Suprapubic skin (tissue), 4 donors: ENCODE measurements at places on chromosomes 11 and 22.

DNA sequence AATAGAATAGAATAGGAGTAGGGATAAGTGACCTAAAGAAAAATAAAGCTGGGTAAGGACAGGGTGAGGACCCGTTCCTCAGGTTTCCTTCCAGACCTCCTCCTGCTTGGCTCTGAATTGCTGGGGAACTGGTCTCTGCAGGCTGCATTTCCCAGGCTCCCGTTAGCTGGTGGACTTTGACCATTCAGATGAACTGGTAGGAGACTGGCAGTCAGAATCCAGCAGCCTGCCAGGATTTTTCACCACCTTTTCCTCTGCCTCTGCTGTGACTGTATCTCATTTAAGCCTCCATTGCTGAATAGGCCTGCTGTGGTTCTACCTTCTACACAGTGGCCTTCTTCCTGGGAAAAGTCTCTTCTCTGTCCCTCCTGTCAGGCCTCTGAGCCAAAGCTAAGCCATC is 24.6 kb upstream of the SMPD1 start:
- no peak for DNase-seq

DNA sequence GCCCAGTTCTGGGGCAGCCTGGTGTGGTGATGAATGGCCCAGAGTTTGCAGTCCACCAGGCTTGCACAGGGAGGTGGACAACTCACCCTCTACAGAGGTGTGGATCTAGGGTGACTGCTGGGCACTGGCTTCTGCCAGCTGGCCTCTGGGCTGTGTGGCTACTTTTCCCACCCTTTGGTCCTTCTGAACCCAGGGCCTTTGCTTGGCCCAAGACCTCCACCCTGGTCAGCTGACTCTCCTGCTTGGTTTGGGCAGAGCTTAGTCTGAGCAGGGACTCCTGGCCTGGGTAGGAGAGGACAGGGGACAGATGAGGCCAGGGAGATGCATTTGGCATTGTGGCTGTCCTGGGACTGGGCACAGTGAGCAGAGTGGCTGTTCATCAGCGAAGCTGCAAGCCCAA is 83.0 kb upstream of the SHANK2 start:
- DNase-seq = no peak

- DNase-seq = no peak
Measured at GRCh38 chr11:63855975-63856374, 17.1 kb downstream of the MARK2 start.

- DNase-seq = no peak
Measured at GRCh38 chr11:91244912-91245311, 979.7 kb upstream of the FAT3 start.

DNA sequence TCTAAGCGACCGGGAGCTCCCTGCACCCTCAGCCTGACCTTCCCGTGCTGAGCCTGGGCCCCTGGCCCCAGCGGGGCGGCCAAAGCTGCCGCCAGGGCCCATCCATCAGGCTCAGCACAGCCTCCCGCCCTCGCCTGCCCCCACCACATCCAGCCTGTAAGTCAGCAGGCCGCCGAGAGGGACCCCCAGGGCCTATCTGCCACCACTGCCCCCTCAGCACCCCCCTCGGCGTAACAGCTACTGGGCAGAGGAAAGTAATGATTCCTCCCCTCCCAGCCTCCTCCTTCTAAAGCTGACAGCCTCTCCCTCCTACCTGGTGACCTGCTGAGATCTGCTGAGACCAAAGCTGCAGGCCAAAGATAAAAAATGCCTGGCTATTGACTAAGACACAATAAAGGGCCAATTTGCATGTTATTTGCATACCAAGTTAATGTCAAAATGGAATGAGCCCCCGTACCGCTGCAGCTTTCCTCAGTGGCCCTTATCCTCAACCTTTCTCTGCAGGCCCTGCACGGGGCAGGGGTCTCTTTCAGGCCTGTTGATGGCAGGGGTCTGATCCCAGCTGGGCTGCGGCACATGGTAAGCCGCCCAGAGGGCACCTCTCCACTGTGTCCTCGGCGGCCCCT is 51.6 kb downstream of the RPUSD4 start:
- DNase-seq = no peak

GRCh38 chr11:67266449-67267187 is at the start of gene GRK2:
Gene GRK2, plus strand, starts transcription at chr11:67266473. Its CDS starts 227 bp downstream, at chr11:67266700.
- no peak for DNase-seq

- no peak for DNase-seq
Measured at GRCh38 chr11:45897556-45897955, 9.5 kb downstream of the FREY1 start.

GRCh38 chr22:35465109-35465701 is 65.3 kb downstream of the MCM5 start:
- no peak for DNase-seq

- no peak for DNase-seq
Measured at GRCh38 chr11:32420937-32421901, 14.1 kb downstream of the WT1 start.

- no peak for DNase-seq
Measured at GRCh38 chr11:110453684-110454354, 24.1 kb downstream of the FDX1 start.

DNA sequence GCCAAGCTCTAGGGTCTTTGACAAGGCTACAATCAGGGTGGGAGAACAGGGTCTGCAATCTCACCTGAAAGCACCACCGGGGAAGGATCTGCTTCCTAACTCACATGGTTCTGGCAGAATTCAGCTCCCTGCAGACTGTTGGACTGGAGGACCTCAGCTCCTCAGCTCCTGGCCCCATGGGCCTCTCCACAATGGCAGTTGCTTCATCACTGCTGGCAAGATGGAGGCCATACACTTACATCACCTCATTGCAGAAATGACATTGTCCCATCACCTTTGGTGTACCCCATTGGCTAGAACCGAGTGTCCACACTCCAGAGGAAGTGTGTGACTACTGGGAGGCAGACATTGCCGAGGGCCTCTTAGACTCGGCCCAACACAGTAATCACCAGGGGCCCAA is 20.9 kb upstream of the MPPED1 start:
- DNase-seq = no peak

- DNase-seq = no peak
Measured at GRCh38 chr22:17831501-17832251, 57.4 kb upstream of the BID start.

DNA sequence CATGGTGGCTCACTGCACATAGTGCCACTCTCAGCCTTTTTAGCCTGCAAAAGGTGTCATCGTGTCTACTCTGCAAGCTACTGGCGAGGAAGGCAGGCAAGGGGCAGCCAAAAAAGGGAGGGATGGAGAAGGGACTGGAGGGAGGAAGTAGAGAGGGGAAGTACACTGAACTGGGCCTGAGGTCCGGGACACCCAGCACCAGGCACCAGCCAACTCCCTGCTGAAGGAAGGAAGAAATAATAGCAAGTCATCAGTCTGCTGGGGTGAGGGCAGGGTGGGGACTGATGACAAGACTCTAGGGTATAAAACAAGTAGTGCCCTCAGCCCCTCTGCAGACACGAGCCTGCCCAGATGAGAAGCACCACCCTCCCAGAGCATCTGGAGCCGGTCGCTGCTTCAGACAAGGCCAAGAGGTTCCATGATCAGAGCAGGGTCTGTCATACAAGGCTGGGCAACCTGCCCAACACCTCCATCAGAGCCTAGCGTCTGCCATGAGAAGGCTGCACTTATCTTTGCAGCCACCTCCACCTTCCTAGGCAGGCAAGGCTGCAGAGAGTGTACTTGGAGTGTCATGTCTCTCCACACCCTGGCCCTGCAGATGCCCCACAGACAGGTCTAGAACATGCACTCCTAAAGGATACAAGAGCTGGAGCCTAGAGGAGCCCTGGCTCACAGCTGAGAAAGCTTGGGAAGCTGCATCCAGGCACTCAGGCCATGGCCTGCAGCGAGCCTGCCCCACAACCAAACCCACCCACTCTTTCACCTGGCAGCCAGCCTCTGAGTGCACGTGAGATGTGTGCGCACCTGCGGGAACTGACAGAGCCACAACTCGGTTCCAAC is 9.0 kb upstream of the COMT start:
- no peak for DNase-seq

GRCh38 chr22:22955276-22955798 is 67.7 kb downstream of the IGLL5 start:
- DNase-seq = no peak

DNA sequence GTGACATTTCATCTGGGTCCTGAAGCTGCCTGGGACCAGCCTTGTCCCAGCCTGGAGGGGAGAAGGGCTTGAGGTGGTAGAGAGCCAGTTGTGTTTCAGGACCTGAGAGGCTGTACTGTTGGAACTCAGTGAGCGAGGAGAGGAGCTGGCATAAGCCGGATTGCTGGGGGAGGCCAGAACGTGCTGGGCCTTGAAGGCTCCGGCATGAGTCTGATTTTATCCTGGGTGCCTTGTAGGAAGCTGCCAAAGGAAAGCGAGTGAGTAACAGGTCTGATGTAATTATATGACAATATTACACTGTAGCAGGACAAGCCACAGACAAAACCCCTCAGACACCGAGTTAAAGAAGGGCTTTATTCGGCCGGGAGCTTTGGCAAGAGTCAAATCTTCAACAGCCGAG is 17.2 kb downstream of the AP2A2 start:
- no peak for DNase-seq

DNA sequence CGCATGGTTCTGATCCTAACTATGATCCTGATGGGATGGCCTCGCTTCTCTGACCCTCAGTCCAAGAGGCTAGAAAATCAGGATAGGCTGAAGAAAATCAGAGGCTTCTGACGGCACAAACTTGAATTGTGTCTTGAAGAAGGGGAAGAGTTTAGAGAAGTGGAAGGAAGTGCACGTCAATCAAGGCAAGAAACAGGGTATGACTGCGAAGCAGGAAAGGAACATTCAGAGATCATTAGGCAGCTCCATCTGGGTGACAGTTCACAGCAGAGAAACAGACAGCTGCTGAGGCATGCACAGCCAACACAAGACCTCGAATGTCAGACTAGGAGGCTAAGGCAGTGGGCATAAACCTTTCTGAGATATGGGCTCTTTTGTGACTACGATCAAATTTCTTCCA is 29.3 kb downstream of the CLPB start:
- no peak for DNase-seq

DNA sequence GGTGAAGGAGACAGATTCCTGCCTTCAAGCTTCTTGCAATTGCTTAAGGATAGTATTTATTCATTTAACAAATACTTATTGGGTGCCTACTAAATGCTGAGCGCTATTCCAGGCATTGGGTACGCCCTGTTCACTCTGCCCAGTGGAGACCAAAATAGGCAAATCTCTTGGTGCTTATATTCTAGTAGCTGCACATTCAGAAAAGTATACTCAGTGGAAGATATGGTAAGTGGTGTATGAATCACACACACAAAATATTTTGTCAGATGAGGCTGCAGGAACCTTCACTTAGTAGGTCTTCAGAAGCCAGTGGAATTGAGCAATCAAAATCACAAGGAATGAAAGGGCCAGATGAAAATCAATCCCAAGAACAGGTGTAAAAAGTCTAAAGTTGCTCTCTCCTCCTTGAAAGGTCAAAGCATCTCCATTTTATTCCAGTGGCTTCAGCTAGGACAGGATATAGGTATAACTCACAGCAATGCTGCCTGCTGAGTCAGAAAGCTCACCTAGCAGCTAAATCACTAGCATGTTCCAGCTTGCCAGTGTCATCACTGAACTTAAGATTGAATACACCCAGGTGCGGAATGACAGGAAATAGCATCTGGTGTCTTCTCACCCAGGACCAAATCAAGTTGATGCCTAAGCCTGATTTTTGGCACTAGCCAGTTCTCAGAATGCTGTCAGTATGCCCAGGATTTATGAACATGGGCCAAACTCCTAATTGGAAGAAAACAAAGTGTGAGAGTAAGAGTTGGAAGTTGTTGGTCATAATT is 83.9 kb downstream of the AMOTL1 start:
- no peak for DNase-seq

GRCh38 chr11:7612056-7612660 is 61.1 kb downstream of the CYB5R2 start:
- DNase-seq = no peak

GRCh38 chr11:44781655-44782054 is 54.9 kb downstream of the TSPAN18 start:
- DNase-seq = no peak

GRCh38 chr11:67375320-67376055 is 2.1 kb upstream of the CLCF1 start:
- no peak for DNase-seq

DNA sequence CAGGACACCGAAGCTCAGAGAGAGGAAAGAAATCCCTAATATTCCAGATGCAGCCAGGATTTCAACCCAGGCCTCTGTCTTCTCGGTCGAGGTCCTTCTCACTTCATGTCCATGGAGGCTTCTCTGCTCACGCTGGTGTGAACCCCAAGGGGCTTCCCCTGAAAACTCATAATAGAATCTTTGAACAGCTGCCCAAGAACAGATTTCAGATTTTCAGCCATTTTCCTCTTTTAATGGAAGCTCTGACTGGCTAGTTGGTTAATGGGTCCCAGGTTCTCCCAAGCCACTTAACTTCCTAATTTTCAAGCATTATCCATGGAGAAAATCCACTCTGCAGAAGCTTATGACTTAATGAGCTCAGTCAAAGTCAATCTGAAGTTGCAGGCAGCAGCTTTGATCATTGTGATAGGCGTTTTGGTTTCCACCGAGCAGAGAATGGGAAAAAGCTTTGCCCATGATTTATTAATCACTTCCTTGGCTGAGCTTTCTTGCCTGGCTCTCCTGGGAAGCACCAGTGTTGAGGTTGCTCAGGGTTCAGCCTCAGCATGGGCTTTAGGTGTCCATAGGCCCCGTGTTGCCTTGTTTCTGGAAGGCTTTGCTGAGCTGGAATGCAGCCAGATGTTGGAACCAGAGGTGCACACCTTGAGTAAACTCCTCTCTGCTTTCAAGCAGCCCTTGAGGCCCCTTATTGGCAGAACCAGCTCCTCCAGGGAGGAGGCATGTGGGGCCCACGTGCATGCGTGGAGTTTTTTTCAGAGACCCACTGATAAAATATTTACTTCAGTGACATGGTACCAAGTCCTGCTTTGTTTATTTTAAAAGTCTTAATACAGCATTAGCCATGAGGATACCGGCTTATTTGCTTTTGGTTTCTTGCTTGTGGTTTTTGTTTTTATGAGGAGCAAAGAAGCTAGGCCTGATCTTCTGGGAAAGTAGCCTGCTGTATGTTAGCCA is 25.5 kb downstream of the LDLRAD3 start:
- no peak for DNase-seq

- DNase-seq = no peak
Measured at GRCh38 chr11:114108501-114109205, 49.1 kb downstream of the ZBTB16 start.
